Activated T-cell treated with anti-CD3 and anti-CD28 coated beads, Interleukin-2, amount 50 U/mL, for 24 hours (primary cell): ENCODE measurements at places on chromosomes 16 and 17.

DNA sequence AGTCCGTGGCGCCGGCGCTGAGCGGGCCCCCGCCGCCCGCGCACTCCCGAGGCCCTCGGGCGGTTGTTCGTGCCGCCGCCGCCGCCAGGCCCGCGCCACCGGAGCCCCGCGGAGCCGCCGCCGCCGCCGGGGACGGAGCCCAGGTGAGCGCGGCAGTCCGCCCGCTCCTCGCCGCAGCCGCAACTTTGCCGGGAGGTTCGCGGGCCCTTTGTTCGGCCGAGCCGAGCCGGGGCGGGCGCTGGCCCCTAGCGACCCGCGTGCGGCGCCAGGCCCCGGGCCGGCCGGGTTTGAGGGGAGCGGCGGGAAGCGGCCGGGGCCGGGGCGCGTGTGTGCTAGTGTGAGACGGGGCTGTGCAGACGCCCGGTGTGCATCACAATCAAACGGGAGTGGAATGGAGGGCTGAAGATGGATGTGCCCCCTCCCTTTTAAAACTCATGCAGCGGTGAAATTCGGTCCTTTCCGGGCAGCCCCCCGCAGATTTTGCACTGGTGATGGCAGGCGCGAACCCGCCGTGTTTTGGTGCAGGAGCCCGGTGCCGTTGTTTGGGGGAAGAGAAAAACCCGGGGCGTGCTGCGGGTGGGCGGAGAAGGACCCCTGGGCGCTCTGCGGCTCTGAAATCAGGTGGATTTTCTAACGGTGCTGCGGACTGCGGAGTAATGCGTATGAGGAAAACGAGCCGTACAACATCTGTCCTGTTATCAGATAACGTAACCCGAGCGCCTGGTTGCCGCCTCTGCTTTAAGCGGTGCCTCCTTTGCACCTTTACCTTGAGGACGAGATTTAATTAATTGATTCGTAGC is 823 bp downstream of the TNRC6C start:
- H3K4me1 ChIP-seq: peaks cover 57% of the 10 kb centered on the region
- H3K36me3 ChIP-seq: peaks cover 15% of the 10 kb centered on the region
- peaks cover 5% of the 10 kb centered on the region for H3K27me3 ChIP-seq

GRCh38 chr17:42290577-42290976 is 2.3 kb downstream of the STAT5A start:
- H3K27ac ChIP-seq: peak overlapping the region; percentile 92

DNA sequence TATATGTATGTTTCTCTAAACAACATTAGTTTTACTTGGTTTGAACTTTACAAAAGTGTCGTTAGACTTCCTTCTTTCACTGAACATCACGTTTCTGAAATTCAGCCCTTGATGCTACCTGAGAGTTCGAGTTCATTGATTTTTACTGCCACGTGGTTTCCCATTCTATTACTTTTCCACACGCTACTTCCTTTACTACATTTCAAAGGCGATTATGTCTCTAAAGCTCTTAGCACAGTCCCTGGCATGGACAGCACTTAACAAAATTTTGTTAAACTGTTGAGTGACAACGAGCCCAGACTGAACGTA is 15.9 kb upstream of the ARHGAP17 start:
- no peak for DNase-seq
- H3K36me3 ChIP-seq: peaks cover 5% of the 10 kb centered on the region
- peak overlapping the region; percentile 81 for H3K4me3 ChIP-seq
- H3K4me1 ChIP-seq: peaks cover 56% of the 10 kb centered on the region
- H3K27ac ChIP-seq: peak overlapping the region; percentile 98

- H3K4me1 ChIP-seq: no peaks in the 10 kb centered on the region
- no peak overlapping the region for H3K4me3 ChIP-seq
- no peaks in the 10 kb centered on the region for H3K36me3 ChIP-seq
These were observed 46.7 kb upstream of the LHX1 start for GRCh38 chr17:36890398-36891168.

DNA sequence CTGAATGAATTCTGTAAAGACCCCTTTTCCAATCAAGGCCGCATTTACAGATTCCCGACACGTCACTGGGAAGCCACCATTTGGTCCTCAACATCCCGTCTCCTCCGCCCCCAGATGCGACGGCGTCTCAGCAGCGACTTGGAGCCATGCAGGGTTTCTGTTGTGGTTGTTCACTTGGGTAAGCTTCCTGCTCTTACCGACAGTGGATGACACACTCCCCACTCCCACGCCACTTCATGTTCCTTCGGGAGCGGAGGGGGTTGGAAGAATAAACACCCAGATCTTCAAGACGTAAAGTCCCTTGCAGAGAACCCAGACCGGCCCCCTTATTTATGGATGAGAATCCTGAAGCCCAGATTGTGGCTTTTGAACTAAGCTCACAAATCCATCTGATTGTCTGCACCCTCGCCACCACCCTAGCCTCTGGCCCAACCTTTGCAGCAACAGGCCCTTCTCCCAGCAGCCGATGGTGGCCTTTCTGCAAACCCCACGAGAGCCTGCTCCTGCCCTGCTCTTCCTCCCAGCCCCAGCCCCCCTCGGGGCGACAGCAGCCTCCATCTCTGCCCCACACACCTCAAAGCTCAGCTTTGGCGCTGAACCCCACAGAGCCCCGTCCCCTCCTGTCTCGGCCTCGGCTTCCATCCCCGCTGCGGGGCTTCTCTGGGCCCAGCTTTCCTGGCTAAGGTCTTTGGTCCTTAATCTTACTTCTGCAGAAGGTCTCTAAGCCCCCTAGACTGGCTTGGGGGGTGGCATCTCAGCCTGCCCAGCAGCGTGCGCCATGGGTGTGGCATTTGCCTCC is 19.0 kb upstream of the OSGIN1 start:
- H3K27ac ChIP-seq: no peak overlapping the region
- no peak for DNase-seq
- H3K36me3 ChIP-seq: no peaks in the 10 kb centered on the region

- peaks cover 40% of the 10 kb centered on the region for H3K36me3 ChIP-seq
- H3K27me3 ChIP-seq: no peaks in the 10 kb centered on the region
- DNase-seq: no peak
- H3K4me3 ChIP-seq: no peak overlapping the region
These were observed 26.8 kb downstream of the GNA13 start for GRCh38 chr17:65029605-65030336.

GRCh38 chr16:1079786-1080525 is 7.4 kb downstream of the SSTR5 start:
- no peak overlapping the region for H3K4me3 ChIP-seq
- peaks cover 45% of the 10 kb centered on the region for H3K27me3 ChIP-seq
- no peaks in the 10 kb centered on the region for H3K4me1 ChIP-seq
- no peaks in the 10 kb centered on the region for H3K36me3 ChIP-seq
- no peak for DNase-seq

DNA sequence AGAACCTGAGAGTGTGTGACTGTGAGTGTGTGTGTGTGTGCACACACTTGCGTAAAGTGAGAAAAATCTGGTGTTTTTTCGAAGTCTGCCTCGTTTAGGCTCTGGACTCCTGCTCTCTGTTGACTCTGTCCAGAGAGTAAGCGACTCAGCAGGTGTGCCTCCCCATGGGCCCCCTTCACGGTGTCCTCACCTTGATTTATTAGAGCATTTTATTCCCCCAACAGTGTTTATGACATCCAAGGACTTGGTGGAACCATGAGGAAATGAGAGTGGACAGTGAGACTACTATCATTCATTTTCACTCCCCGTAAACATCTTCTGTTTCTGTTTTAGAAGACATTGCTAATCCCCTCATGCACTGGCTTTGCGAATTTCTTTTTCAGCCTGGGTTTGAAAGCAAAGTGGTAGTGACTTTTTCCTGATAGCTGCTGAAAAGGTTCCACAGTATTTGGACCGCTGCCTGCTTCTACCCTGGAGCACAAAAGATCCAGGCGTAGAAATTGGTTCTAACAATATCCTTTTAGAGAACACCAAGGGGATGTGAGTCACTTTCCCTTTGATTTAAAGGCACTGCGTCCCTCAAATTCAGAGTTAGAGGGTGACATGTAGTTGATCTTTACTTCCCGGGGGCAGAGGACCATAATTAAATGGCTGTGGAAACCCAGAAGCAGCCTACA is 218.2 kb downstream of the WWOX start:
- no peak for DNase-seq
- no peaks in the 10 kb centered on the region for H3K4me1 ChIP-seq
- no peak overlapping the region for H3K4me3 ChIP-seq
- peaks cover 2% of the 10 kb centered on the region for H3K36me3 ChIP-seq

- H3K4me1 ChIP-seq: peaks cover 30% of the 10 kb centered on the region
- peaks cover 3% of the 10 kb centered on the region for H3K36me3 ChIP-seq
- no peak overlapping the region for H3K4me3 ChIP-seq
- peaks cover 29% of the 10 kb centered on the region for H3K27me3 ChIP-seq
- no peak for DNase-seq
These were observed 3.1 kb downstream of the BAIAP2 start for GRCh38 chr17:81037798-81038733.

GRCh38 chr17:28466521-28467048 is 6.9 kb upstream of the SLC13A2 start:
- H3K27me3 ChIP-seq: peaks cover 16% of the 10 kb centered on the region
- peaks cover 23% of the 10 kb centered on the region for H3K4me1 ChIP-seq

DNA sequence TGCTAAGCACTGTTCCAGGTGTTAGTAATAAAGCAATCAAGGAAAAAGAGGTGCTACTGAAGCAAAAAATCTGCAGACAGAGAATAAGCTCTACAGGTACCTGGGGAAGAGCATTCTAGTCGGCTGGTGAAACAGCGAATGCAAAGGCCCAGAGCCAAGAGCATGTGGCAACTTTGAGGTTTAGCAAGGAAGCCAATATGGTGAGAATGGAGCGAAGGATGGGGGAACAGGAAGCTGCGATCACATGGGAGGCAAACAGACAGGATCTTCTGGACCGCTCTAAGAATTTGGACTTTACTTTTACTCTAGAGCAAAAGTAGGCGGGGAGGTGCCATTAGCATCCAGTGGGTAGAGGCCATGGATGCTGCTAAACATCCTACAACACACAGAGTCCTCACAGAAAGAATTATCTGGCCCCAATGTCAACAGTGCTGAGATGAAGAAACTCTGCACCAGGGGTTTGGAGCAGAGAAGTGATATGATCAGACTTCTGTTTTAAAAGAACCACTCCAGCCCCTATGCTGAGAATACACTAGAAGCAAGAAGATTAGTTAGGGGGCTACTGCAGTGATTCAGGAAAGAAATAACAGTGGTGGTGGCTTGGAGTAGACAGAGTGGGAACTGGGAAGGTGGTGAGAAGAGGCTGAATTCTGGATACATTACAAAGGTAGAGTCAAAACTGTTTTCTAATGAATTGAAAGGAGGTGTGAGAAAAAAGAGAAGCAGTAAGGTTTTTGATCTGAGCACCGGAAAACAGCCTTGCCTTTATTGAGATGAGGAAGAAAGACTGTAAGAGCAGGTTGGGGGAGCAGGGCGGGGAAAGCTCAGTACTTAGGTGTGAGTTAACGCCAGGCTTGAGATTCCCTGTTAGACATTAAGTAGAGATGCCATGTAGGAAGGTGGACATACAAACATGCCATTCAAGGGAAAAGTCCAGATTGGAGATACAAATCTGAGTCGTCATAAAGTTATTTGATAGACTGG is 11.0 kb downstream of the EFTUD2 start:
- no peak for DNase-seq
- peaks cover 59% of the 10 kb centered on the region for H3K36me3 ChIP-seq
- no peak overlapping the region for H3K4me3 ChIP-seq
- H3K27ac ChIP-seq: no peak overlapping the region
